Liver (tissue), 10 donors: ENCODE measurements at places on chromosomes 11 and 22. TPM values are rescaled to one million over a fixed set of nuclear protein-coding genes. Genes with fewer than 3 reads are reported as not detected.

RFPL3 gene
- not detected for total RNA-seq

APOA5 gene
- total RNA-seq: 7.3 TPM

DNA sequence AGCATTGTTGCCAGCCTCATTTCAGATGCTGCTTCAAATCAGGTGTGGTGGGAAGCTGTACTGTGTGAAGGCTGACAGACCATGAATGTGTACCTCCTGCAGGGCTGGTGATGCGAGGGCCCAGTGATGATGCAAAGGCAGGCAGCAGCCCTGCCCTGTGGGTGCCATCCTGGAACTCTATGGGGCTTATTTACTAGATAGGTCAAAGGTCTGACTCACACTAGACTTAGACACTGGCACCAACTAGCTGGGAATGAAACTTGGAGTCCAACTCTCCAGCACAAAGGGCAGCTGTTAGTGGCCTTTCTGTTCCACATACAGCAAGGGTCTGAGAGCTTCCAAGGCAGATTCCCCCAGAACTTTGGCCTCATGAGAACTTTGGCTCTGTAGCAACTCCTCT lies 138.4 kb downstream of the TTC17 start:
- no peak for DNase-seq

MMP8 gene
- total RNA-seq: 0.17 TPM

DNA sequence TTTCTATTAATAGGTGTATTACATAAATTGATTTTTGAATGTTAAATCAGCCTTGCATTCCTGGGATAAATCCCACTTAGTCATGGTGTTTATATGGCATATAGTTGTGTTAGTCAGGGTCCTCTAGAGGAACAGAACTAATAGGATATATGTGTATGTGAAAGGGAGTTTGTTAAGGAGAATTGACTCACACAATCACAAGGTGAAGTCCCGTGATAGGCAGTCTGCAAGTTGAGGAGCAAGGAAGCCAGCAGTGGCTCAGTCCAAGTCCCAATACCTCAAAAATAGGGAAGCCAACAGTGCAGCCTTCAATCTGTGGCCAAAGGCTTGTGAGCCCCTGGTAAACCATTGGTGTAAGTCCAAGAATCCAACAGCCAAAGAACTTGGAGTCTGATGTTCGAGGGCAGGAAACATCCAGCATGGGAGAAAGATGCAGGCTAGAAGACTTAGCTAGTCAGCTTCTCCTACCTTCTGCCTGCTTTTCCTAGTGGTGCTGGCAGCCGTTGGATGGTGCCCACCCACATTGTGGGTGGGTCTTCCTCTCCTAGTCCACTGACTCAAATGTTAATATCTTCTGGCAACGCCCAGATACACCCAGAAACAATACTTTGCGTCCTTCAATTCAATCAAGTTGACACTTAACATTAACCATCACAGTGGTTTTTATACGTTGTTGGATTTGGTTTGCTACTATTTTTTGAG lies 12.9 kb downstream of the SFI1 start:
- DNase-seq: no peak

DNA sequence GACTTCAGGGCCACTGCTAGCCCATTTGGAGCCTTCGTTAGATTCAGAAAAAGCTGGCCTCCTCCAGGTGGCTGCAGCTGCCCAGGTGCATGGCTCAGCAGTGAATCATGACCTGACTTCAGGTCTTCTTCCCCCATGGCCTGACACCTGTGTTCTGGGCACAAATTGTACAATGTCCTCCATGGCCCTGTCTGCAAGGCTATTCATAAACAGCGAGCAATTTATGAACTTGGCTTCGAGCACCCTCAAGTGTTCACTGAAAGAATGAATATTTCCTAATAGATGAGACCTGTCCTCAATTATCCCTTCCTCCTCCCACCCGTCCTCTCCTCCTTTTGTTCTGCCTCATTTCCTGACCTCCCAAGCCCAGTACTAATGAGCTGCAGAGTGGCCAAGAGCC lies 12.2 kb upstream of the VPS37C start:
- DNase-seq: no peak

- no peak for DNase-seq
Measured at GRCh38 chr11:34519595-34520235, 6.1 kb upstream of the ELF5 start.

- no peak for DNase-seq
Measured at GRCh38 chr22:36143956-36144355, 16.6 kb downstream of the APOL3 start.

ZDHHC8 gene
- total RNA-seq: 7.7 TPM

E2F8 gene
- total RNA-seq: 9.6 TPM

CRYAB gene
- total RNA-seq: 0.33 TPM

YWHAH gene
- total RNA-seq: 75.0 TPM

IL10RA gene
- 11.6 TPM for total RNA-seq

LINC01488 gene
- 0.59 TPM for total RNA-seq

DNA sequence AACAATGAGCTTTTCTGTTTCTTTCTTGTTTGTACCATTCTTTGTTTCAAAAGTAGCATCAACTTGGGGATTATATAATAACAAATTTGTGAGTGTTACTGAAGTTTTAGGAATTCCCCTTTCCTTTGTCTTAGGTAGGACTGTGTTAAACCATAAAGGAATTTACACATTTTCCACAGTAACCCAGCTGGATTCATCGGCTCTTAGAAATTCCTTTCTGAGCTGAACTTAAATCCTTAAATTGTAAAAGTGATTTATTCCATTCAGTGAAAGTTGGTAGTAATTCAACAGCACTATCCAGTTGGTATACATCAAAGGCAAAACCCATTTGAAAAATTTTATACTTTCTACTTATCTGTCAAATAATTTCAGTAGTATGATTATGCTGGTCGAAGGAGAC lies 11.8 kb downstream of the EMSY start:
- no peak for DNase-seq

GRCh38 chr11:44779736-44780520 lies 53.2 kb downstream of the TSPAN18 start:
- DNase-seq: no peak

CNGA4 gene
- not detected for total RNA-seq

DNA sequence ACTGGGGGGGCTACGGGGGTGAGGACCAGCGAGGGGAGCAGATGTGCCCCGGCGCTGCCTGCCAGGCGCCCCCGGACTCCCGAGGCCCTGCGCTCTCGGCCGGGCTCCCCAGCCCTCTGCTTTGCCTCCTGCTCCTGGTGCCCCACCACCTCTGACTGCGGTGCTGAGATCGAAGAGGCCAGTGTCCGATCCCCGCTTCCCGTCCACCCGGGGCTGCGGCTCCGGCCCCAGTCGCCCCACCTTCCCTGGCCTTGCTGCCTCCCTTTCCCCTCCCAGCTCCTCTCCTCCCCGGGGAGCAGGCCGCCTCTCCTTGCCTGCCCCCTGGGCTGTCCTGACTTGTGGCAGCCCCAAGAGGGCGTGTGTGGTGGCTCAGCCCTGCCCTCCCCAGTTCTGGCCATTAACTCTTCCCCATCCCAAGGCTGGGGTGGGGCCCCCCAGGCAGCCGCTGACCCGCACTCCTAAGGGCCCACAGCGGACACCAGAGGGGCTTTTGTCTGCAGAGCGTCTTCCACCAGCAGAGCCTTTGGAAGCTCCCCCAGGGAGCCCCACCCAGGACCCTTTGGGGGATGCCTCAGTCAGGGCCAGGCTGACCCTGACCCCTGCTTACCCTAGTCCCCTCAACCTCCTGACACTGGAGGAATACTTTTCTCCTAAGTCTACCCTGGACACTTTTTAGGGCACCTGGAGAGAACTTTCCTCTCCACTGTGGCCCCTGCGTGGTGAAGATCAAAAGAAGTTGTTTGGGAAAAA lies 16.6 kb downstream of the RTN4RL2 start:
- peak; percentile 54 for DNase-seq

GRCh38 chr11:104327861-104328511 lies 164.0 kb upstream of the PDGFD start:
- DNase-seq: no peak

DNA sequence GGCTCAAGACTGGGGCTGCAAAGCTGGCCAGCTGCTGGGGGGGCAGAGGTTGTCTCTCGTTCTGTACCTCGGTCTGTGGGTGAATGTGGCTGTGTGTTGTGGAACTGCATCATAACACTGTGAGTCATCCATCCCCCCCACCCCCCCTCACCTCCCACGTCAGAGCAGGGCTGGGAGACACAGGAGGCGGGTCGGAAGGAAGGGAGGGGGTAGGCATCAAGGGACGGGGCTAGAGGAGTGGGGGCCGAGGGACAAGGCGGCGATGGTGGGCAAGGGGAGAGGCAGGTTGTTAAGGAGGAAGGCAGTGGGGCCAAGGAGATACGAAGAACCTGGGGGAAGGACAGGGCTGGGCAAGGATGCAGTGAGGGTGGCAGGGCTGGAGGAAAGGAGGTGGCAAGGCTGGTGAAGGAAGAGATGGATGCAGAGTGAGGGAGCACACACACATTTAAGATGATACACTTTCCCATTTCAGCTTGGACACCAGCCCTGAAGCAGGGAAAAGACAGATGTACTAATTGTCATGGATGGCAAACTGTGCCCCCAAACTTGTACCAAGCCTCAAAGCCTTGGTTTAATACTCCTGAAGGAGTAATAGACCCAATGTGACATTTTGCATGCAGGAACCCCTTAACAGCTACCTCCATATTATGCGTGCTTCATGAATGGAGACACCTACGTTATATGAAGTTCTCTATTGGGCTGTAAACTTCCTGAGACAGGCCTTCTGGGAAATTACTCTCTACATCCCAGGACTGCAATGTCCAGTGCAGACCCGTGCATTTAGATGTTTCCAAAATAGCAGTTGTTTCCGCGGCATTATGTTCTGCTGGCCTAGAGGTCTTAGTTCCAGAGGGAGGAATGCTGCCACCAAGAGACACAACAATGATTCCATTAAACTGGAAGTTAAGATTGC lies at the start of gene YPEL4:
Gene YPEL4 (minus strand): TSS at position 87 of the 913 bp plus-strand sequence. CDS start 2,805 bp downstream, outside the sequence.
- peak; percentile 89 for DNase-seq
